ENCODE measurements at places on chromosomes 4 and X.

DNA sequence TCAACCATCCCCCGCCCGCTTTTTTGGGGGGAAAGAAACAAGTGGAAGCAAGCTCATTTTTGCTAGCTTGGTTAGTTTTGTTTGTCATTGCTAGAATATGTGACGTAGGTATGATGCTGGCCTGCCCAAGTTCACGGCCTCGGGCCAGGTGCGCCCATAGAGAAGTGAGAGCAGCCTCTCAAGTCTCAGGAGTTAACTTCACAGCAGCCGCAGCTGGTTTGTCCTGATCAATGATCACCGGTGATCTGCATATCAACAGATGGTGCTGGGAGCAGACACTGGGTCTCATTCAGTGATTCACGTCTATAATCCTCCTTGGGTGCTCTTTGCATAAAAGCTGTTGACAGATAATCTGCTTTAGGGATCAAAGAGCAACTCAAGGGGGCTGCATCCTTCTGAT is 50.1 kb downstream of the ENPP6 start:
- no peak for DNase-seq

DNA sequence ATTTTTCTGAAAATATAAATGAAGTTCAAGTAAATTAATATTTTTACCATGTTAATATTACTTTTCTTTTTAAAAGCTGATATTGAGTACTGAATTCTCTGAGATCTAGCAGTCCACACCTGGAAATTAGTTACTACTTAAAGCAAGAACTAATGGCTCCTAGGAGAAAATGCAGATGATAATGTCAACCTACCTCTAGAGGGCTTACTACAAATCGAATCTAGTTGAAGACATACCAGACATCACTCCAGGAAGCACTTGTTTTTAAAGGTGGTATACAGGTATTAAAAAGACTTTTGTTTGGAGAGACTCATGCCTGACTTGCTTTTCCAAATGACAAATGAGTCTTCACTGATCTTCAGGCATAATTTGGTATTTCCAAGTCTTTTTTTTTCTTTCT is 516.4 kb upstream of the BOD1L1 start:
- no peak for DNase-seq

GRCh38 chr4:10111067-10111801 is 5.4 kb downstream of the WDR1 start:
- DNase-seq, result no peak

DNA sequence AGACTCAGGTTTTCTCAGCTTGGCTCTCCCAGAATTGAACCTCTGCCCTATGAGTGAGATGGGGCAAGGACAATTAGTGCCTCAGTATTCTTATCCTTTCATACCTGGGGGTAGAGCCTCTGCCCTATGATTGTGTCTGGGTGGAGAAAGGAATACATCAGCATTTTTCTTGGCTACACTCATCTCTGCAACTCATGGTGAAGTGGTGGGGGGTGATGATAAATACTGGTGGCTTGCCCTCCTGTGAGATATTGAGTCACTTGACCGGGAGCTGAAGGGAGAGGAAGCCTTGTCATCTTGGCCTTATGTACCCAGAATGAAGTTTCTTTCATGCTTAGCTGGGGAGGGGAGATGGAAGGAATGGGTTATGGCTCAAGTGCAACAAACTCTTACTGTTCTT is 71.3 kb upstream of the ENOX2 start:
- DNase-seq, result no peak

GRCh38 chrX:98956014-98956413 is 1454.1 kb downstream of the PCDH19 start:
- no peak for DNase-seq

GRCh38 chr4:54155936-54156335 is 56.0 kb downstream of the GSX2 start:
- no peak for DNase-seq

- DNase-seq, result no peak
These were observed 263.2 kb upstream of the ITM2A start for GRCh38 chrX:79630033-79631009.

DNA sequence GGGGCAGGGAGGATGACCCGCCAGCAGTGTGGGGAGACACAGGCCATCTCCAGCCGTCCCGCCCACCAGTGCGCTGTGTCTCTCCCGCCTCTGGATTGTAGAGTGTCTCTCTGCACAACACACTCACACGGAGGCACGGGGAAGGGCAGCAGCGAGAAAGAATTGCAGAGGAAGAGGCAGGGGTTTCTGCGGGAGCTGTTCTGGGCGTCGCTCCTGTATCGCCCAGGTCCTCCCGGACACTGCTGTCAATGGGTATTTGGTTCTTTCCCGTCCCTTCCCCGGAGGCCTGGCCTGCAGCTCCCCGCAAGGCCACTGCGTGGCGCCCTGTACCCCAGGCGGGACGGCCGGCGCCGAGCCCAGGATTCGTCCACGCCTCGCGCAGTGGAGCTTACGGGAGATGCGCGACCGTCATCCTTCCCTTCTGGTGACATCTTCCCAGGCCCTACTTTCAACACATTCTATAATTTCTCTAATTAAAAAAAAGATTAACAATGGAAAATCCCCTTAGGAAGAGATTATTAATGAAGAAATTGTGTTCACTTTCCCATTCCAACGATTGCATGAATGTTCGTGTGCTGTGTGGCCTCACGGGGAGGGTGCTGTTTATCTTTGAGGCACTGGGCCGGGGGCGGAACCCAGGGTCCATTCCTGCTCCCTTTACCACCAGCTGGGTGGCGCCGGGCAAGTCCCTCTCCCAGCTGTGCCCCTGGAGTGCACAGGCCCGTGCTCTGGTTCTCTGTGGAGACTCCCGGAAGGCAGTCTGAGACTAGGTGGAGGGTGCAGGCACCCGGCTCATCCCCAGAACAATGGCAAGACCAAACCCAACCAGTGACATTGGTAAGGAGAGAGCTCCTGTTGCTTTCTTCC is 95.7 kb downstream of the CPZ start:
- DNase-seq, result peak; percentile 80
